ENCODE measurements at places on chromosomes 4 and X.

GRCh38 chrX:102934624-102935023 is 2.4 kb upstream of the RAB40AL start:
- peak; percentile 30 for DNase-seq

DNA sequence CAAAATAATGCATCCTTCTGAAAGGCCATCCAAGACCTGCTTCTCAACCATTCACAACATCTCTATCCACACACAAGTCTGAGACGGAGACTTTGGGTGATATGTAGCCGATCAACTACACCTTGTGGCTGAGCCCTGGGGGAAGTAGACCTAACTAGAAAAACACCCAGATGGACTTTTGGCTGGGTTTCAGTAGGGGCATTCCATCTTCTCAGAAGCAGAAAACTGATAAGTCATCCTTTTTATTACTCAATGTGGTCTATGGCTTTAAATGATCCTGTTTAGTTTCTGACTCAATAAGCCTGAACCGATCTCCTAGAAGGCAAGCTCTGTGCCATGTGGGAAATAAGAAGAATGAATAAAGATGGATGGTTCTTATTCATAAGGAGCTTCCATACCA is 82.5 kb upstream of the AFF2 start:
- DNase-seq = no peak

DNA sequence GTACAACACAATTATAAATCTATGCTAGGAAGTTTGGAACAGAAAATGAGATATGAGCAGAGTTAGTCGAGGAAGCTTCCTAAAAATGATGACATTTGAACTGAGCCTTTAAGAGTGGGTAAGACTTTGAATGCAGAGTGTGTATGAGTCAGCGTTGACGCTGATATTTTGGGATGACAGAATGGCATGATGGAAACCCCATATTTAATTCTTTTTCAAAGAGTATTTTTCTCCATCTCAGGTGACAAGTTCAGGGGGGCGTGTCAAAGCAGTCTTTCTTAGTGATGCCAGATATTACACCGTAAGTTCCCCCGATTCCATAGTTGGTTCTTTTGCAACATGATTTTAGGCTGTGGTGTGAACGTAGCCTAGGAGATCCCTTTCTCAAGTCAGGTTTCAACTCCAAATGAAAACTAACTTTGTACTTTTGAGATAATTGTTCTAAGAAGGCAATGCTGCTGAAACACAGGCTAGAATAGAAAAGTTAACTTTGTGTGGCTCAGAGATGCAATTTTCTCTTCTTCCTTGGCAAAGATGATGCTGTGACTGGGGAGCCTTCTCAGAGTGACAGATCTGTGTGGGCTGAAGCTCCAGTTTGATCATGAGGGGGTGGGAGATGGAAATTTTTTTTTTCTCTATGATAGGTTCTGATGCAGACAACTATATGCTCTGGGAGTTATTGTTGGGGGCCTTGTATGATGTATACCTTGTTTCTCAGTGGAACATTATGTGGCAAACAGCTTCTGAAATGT is 59.2 kb downstream of the GLUD2 start:
- no peak for DNase-seq

DNA sequence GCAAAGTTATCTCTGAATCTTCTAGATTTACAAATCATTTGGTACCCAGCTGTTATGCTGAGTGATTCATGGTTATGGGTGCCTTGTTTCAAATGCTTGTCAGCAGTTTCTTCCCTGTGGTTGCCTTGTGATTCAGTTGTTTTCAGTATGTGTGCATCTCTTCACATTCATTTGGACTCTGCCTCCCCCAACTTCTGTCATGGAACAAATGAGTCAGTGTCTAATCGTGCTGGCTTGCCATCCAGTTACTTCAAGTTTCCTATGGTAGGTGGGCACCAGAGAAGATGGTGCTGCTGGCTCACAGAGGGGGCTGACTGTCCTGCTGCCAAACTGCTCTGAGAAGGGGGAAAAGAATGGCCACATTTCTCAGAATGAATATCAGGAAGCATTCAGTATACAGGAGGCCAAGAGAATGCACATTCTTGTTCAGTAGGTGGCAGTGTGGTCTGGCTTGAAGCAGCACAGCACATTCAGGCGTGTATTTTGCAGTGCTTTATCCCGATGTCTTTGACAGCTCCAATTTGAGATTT is 260.9 kb downstream of the GLUD2 start:
- DNase-seq = peak; percentile 23

DNA sequence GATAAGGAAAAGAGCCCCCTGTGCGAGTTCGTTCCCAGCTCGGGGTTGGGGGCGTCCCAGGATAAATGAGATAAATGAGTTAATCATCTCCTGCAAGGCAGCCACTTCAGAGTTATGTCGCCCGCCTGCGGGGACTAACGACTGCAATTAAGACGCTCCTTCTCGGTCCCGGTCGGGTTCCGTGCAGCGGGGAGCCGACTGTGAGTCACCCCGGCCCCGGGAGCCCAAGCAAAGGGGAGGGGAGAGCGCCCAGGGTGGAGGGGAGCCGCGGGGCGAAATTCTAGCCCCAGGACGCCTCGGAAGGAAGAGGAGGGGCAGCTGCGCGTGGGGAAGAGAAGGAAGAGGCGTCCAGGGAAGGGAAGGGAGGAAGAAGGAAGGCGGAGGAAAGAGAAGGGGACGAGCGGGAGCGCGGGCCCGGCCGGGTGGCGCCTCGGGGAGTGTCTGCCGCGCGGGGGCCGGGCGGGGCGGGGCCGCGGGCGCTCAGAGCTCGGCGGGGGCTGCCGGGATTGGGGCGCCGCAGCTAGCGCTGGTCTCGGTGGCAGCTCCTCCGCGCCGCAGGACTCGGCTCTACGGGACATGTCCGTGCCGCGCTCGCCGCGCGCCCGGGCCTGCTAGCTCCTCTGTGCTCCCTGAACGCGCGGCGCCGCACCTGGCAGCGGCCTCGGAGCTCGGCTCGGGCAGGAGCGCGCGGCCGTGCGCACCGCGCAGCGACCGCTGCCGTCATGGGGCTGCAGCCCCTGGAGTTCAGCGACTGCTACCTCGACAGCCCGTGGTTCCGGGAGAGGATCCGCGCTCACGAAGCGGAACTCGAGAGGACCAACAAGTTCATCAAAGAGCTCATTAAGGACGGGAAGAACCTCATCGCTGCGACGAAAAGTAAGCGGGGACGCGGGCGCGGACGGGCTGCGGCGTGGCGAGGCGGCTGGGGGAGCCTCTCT is at the start of gene ARHGAP10:
Gene ARHGAP10, plus strand, starts transcription at position 509 of the 938 bp plus-strand sequence. Its CDS starts 214 bp downstream, at position 723.
- peak; percentile 75 for DNase-seq

- no peak for DNase-seq
Observed at GRCh38 chrX:124902953-124903352, 416.7 kb upstream of the TEX13C start.

GRCh38 chrX:122026665-122027064 is 979.3 kb downstream of the GLUD2 start:
- no peak for DNase-seq

DNA sequence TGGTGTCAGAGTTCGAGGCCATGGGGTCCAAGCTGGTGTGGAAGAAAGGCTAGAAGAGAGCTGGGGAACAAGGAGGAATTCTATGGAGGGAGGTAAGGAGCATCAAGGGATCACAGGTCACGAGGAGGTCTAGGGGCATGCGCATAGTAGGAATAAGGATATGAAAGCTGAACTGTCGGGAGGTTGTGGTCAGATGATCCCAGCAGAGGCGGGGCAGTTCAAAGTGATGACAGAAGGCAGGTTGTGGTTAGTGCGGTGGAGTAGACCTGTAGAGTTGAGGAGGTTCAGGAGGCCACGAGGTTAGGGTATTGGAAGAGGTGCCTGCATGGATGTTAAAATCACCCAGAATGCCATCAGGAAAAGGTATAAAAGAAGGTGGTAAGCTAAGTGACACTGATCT is 156.3 kb downstream of the TMEM164 start:
- no peak for DNase-seq

GRCh38 chr4:22510750-22511149 is 5.1 kb downstream of the ADGRA3 start:
- DNase-seq = no peak

DNA sequence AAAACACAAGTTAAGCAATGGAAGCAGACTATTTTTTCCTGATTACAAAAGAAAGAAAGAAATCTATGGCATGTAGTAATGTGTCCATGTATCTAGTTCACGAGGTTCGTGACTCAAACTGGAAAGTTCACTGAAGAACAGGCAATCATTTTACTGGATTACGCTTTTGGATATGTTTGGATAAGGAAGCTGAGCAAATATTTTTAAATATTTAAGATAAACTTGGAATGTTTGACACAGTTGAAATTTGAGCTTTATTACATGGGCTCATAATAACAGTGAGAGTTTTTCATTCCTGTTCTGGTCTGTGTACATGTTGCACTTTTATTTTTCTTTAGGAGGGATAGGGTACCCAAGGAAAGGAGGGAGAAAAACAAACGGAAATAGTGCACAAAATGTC is 244.2 kb upstream of the GK2 start:
- DNase-seq = no peak

GRCh38 chr4:67918428-67918827 is 34.6 kb upstream of the TMPRSS11D start:
- no peak for DNase-seq

- DNase-seq = no peak
Observed at GRCh38 chr4:190017357-190018200, 9.5 kb downstream of the FRG2 start.

DNA sequence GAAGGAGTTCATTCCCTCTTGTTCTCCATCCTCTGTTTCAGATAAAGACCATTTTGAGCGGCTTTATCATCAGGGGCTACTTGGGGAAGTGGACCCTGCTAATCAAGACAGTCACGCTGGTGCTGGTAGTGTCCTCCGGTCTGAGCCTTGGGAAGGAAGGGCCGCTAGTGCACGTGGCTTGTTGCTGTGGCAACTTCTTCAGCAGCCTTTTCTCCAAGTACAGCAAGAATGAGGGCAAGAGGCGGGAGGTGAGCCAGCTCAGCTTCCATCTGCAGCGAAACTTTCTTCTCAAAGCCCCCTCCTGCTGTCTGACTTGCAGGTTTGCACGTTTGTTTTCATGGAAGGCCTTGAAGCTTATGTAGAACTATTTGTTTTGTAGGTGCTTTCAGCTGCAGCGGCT is 49.5 kb downstream of the CLCN4 start:
- DNase-seq = no peak

- DNase-seq = no peak
Observed at GRCh38 chrX:153381684-153382532, 19.2 kb downstream of the PNMA6E start.

- DNase-seq = no peak
Observed at GRCh38 chr4:152359208-152360044, 176.5 kb downstream of the FBXW7 start.

DNA sequence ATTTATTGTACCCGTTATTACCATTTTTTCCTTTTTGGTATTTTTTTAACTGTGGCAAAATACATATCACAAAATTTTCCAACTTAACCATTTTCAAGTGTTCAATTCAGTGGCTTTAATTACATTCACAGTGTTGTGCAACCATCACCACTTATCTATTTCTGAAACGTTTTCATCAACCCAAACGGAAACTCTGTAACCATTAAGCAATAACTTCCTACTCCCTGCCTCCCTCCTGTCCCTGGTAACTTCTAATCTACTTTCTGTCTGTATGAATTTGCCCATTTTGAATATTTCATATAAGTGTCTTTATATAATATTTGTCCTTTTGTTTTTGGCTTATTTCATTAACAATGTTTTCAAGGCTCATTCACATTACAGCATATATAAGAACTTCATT is 57.4 kb upstream of the MSN start:
- DNase-seq = no peak

DNA sequence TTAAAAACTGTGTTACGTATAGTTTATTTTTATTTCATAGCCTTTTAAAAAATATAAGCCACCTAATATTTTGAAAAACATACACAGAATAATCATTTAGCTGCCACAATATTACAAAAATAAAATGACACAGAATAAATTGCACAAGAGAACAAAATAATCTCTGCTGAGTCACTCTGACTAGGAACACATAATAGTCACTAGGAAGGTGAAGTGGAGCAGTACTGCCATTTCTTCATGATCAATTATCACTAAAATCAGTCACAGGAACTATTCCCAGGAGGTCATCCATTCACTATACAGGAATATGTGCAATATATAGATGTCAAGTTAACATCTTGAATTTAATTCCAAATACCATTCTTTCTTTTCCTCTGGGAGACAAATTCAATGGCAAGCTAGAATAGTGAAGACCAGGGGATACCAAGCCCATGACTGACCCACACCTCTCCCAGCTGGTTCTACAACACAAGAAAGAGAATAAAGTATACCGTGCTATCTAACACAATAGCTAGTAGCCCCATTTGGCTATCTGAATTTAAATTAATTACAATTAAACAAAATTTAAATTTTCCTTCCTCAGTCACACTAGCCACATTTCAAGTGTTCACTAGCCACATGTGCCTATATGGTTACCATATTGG is 5.9 kb downstream of the SMIM43 start:
- DNase-seq = no peak

Data from activated CD4-positive, alpha-beta T cell treated with anti-CD3 and anti-CD28 coated beads for 4 hours (primary cell).